GM19239 (cell line): ENCODE measurements at places on chromosomes 4 and X.

GRCh38 chr4:38691251-38692008 lies 27.4 kb downstream of the KLF3 start:
- no peak for DNase-seq

DNA sequence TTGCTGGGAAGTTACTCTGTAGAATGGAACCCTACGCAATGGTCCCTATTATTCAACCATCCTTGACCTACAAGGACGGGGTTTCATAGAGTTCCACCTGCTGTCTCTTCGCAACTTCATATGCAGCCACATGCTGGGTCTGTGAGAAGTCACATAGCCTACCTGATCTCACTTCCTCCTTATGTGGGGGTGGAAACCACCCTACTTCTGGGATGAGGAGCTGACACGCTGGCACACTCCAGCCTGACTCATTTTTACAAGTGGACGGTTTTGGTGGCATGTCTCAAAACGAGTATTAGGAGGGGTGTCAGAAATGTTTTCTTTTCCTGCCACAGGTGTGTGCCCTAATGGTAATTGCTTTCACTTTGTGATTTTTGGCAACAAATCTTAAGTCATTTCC lies 36.8 kb upstream of the ARSD start:
- no peak for DNase-seq

- DNase-seq = no peak
Measured at GRCh38 chr4:119559044-119559647, 69.5 kb downstream of the PDE5A start.

DNA sequence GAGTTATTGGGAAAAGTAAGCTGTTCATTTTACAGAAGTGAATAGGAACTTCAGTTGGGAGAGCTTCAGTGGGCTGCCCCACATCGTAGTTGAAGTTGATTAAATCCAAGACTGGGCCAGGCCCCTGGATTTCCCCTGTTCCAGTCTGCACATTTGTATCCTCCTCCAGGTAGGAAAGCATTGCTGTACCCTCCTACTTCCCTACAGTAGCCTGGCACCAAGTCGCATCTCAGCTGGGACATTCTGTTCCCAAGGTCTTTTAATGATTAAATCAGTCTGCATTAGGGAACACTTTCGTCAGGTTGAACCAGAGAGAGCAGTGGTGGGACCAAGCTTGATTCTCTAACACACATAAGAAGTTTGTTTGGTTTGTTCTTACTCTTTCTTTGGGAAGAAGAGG lies 165.8 kb upstream of the PPARGC1A start:
- DNase-seq = no peak

DNA sequence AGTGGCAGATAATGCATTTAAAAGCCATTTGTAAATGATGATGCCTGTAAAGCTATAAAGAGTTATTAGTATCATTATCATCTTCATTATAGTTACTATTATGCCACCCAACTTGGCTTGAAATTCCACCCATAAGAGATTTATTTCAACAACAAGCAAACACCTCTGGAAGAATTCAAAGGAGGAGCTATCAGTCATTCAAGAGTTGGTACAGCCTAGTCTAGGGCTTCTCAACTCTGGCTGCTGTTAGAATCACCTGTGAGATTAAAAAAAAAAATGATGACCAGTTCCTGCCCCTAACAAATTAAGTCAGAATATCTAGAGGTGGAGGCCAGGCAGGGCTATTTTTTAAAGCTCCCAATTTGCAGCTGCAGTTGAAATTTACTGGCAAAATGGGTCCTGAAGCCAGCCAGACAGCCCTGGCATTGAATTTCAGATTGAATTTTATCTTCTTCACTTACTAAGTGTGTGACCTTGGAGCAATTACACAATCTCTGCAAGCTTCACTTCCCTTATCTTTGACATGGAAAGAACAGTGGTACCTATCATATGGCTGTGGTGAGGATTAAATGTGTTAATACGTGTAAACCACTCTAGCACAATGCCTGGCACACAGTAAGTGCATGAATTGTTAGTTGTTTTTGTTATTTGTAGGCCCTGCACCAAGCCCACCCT lies 52.9 kb upstream of the EDA start:
- no peak for DNase-seq

DNA sequence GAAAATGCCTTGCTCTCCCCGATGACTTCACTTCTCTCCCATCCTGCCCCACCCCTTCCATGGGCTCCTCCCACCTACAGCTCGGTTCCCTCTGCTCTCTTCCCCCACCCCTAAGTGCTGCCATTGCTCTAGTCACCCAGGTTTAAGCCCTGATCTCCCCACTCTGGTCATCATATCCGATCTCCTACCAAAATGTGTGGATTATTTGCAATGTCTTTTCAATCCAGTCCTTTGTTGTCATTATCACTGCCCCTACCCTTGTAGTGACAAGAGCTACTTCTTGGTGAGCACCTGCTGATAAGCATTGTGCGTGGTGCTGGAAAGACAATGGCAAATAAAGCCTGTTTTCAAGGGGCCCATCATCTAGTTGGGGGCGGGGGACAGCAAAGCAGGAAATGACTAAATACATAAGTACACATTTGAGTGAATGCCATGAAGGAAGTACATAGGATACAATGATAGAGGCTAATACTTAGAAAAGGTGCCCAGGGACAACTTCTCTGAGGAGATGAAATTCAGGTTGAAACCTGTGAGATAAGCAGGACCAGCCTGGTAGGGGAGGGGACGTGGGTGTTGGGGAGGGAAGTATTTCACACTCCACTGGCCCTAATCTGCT lies 63.8 kb downstream of the DLG3 start:
- no peak for DNase-seq

GRCh38 chr4:52982255-52982945 lies 120.3 kb downstream of the RASL11B start:
- no peak for DNase-seq

DNA sequence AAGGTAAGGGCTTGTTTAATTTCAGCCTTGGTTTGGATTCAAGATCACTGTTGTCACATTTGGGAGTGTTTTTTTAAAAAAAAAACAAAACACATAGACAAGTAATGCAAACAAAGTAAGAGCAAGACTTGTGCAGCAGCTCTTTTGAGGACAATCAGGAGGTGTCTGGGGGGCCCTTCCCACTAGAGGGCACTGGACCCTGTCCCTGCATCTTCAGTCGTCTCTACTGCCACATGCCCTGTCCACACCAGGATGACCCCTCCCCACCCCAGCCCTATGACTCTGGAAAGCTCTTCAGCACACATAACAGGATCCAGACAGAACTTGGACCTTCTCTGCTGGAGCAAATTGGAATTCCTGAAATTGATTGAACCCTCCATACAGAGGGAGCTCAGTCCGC lies 71.0 kb downstream of the USP46 start:
- peak; percentile 8 for DNase-seq

DNA sequence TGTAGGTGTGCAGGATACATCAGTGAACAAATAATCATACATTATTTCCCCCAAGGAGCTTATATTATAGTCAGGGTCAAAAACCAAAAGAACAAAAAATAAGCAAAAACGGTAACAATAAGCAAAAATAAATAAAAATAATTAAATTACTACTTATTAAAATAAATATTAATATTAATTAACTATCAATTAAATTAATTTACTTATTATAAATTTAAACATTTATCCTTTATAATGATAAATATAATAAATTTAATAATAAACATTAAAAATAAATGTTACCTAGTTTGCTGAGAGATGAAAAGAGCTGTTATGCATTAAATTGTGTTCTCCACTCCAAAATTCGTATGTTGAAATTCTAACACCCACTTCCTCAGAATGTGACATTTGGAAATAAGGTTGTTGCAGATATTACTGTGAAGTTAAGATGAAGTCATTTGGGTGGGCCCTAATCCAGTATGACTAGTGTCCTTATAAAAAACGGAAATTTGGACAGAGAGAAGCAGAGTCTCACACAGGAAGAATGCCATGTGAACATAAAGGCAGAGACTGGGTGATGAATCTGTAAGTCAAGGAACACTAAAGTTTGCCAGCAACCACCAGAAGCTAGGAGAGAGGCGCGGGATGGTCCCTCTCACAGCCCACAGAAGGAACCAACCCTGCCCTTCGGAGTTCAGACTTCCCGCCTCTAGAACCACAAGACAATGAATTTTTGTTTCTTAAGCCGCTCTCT lies 67.2 kb upstream of the IBSP start:
- no peak for DNase-seq

DNA sequence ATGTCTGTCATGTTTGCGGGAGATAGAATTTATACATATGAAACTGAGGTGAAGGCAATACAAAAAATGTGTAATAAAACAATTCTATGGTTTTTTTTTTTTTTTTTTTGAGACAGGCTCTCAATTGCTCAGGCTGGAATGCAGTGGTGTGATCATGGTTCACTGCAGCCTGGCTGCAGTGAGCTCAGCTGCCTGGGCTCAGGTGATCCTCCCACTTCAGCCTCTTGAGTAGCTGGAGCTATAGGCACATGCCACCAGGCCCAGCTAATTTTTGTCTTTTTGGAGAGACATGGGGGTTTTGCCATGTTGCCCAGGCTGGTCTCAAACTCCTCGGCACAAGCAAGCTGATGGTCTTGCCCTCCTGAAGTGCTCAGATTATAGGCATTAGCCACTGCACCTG lies 10.1 kb downstream of the RADX start:
- DNase-seq = no peak

DNA sequence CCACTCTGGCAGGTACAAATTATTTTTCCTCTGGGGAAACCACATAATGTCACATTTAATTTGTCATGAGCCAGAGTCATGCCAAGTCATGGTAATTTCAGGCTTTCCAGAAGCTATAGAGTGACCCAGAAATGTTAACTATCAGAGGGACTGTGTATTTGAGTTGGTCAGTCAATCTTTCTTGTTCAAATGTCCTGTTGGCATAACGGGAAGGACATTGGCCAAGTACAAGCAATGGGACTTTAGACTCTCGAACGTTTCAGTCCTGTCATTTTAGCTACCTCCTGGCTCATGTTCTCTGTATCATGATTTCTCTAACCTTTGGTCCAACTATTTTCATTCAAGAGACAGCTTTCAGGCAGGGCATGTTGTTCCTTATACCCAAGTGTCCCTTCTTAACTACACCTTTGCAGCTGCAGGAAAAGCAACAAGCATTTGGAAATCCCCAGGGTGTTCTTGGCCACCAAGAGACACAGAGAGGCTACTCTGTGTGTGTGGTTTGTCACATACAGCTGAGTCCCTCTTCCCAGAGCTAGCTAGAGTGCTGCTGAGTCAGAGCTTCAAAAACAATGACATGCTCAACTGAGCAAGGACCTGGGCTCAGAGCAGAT lies 142.6 kb downstream of the EGF start:
- DNase-seq = no peak

- peak; percentile 40 for DNase-seq
Measured at GRCh38 chr4:109998867-109999584, 86.3 kb downstream of the EGF start.

- DNase-seq = no peak
Measured at GRCh38 chr4:185532293-185532692, 3.0 kb downstream of the PDLIM3 start.

DNA sequence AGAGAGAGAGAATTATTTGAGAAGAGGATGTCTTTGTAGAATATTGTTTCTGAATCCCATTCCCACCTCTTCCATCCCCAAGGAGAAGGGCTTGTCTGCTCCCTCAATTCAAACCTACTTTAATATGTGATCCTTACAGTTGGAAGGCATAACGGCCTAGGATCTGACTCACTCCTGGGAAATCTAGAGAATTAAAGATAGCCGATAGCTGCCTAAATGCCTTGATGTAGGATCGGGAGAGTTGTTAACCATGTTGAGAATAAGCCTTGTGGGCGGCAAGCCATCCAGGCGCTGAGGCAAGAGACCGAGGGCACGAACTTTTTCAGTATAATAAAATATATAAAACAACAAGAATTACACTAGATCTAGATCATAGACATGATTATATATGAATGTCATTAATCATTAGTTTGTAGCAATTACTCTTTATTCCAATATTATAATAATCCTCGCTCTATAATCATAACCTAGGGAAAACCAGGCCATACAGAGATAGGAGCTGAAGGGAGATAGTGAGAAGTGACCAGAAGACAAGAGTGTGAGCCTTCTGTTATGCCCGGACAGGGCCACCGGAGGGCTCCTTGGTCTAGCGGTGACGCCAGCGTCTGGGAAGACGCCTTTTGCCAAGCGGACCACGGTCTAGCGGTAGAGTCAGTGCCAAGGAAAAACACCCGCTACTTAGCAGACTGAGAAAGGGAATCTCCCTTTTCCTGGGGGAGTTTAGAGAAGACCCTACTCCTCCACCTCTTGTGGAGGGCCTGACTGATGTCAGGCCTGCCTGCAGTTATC lies 13.5 kb downstream of the EMCN start:
- no peak for DNase-seq

- DNase-seq = no peak
Measured at GRCh38 chrX:114615765-114616164, 31.9 kb downstream of the HTR2C start.

- DNase-seq = no peak
Measured at GRCh38 chr4:8343967-8344331, 74.4 kb downstream of the HTRA3 start.

- DNase-seq = no peak
Measured at GRCh38 chrX:10649265-10649664, 28.9 kb upstream of the MID1 start.

GRCh38 chrX:105136786-105137185 lies 83.7 kb downstream of the TEX13A start:
- DNase-seq = no peak
